NCI-H2227 treated with DMSO at 0.1 percent for 48 hours (cell line): ENCODE measurements at places on chromosomes 12 and 14.

- no peak for DNase-seq
Measured at GRCh38 chr14:23285530-23286019, 357 bp downstream of the HOMEZ start.

- no peak for DNase-seq
Measured at GRCh38 chr14:51908086-51908485, 47.7 kb downstream of the GNG2 start.

DNA sequence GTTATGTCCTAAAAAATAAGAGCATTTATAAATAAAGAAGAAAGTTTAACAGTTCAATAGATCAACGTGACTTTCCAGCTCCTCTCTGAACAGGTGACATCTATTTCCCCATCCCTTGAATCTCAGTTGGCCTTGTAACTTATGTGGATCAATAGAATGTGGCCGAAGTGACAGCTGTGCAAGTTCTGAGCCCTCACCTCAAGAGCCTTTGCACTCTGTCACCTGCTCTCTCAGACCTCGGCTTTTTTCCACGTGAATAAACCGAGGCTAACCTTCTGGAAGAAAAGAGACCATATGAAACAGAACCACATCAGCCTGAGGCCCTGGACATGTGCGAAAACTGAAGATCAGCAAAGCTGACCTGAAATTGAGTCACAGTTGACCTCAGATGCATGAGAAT lies 253.0 kb downstream of the DAD1 start:
- no peak for DNase-seq

- DNase-seq = no peak
Measured at GRCh38 chr12:119705182-119705581, 37.2 kb downstream of the PRKAB1 start.

GRCh38 chr12:96774496-96775256 lies 132.4 kb upstream of the NEDD1 start:
- no peak for DNase-seq

- DNase-seq = no peak
Measured at GRCh38 chr14:71327691-71328090, 420.4 kb downstream of the PCNX1 start.

DNA sequence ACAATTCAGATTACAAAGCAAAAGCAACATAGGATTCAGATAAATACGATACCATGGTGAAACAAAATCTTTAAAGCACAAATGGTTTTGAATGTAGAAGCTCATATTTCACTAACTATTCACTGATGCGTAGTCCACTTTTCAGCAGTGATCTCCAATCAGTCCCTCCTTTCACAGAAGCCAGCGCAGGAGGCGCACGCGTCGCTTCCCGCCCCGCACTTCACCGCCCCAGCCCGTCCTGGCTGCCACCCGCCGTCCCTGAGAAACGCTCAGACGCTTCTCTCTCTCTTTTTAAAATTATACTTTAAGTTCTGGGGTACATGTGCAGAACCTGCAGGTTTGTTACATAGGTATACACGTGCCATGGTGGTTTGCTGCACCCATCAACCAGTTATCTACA lies 19.8 kb upstream of the CHFR start:
- no peak for DNase-seq

- peak; percentile 53 for DNase-seq
Measured at GRCh38 chr14:77707355-77707723, 484 bp downstream of the ALKBH1 start.

DNA sequence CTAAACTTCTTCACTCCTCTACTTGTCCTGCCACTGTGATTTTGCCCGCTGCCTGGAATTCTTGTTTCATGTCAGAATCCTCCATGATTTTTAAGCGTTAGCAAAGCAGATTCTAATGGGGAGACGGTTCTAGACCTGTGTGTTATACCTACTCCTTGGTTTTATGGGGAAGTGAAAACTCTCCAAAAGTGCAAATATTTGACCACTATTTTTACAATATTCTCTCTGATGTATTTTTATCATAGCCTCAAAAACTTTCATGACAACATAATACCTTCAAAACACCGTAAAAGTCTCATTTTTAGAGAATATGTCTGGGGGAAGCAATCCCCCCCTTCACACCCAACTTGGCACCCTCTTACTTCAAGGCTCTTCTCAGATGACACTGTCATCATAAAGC lies 12.9 kb upstream of the KRAS start:
- no peak for DNase-seq

- DNase-seq = peak; percentile 54
Measured at GRCh38 chr12:25386831-25387731, 136.4 kb upstream of the KRAS start.

DNA sequence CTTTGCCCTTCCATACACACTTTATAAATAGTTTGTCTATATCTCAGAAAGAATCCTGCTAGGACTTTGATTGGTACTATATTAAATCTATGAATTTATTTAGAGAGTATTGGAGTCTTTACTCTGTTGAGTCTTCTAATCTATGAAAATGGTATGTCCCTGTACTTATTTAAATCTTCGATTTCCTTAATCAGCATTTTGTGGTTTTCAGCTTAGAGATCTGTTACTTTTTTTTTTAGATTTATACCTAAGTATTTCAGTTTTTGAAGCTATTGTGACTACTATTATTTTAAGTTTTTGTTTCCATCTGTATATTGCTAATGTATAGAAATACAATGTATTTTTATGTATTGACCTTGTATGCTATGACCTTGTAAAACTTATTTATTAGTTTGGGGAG lies 13.4 kb upstream of the IFI27L2 start:
- DNase-seq = no peak

GRCh38 chr12:129789921-129790320 lies 113.9 kb downstream of the TMEM132D start:
- no peak for DNase-seq

GRCh38 chr12:65879878-65880277 lies 55.6 kb downstream of the HMGA2 start:
- DNase-seq = no peak

GRCh38 chr12:79408689-79409088 lies 282.1 kb downstream of the PAWR start:
- peak; percentile 93 for DNase-seq

- no peak for DNase-seq
Measured at GRCh38 chr12:114697741-114698565, 14.0 kb upstream of the TBX3 start.
